ENCODE measurements at places on chromosomes 16 and 17. TPM values are rescaled to one million over a fixed set of nuclear protein-coding genes. Genes with fewer than 3 reads are reported as not detected.

The USB1 gene
- total RNA-seq = 75.7 TPM

The C1QTNF8 gene
- not detected for total RNA-seq

The TEKT1 gene
- not detected for total RNA-seq

The CD300E gene
- total RNA-seq = not detected

The SALL1 gene
- total RNA-seq = not detected

The SLC22A31 gene
- 0.56 TPM for total RNA-seq

The DNASE1L2 gene
- total RNA-seq = 0.52 TPM

The TLCD2 gene
- total RNA-seq = 0.13 TPM

The GNG13 gene
- total RNA-seq = not detected

The DCXR gene
- 88.6 TPM for total RNA-seq

The FBRS gene
- 137 TPM for total RNA-seq

The SEPTIN12 gene
- total RNA-seq = not detected

Measured in activated T-cell treated with anti-CD3 and anti-CD28 coated beads, Interleukin-2, amount 50 U/mL, for 4 hours (primary cell).